ENCODE measurements at places on chromosomes 13 and 19. TPM values are rescaled to one million over a fixed set of nuclear protein-coding genes. Genes with fewer than 3 reads are reported as not detected.

DNA sequence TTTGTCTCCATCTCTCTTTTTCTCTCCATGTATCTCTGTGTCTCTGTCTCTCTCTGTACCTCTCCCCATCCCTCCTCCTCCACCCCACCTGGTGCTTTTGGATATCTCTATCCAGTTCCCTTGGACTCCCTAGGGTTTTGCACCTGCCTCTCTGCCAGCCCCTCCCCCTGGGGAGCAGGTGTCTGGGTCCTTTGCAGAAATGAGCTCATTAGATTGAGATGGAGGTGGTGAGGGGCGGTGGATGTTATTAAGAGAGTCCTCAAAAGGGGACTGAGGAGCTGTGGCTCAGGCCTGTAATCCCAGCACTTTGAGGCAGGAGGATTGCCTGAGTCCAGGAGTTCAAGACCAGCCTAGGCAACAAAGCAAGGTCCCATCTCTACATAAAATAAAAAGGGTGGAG, 2.1 kb downstream of the KCNN4 start:
- DNase-seq = no peak
- no peak overlapping the region for H3K4me3 ChIP-seq
- H3K36me3 ChIP-seq = no peaks in the 10 kb centered on the region

DNA sequence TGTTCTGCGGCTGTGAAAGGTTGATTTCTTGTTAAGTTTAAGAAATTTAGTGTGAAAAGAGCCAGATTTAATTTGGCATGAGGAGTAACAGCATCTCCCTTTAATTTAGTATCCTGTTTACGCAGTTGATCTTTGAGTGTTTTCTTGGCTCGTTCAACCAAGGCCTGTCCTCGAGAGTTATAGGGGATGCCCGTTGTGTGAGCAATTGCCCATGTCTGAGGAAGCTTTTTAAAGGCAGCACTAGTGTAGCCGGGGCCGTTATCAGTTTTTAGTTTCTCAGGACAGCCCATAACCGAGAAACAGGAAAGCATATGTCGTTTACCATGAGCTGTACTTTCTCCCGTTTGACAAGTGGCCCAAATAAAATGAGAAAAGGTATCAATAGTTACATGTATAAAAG, 47.5 kb upstream of the ZNF43 start:
- H3K27ac ChIP-seq = no peak overlapping the region
- H3K4me1 ChIP-seq = no peaks in the 10 kb centered on the region
- no peaks in the 10 kb centered on the region for H3K27me3 ChIP-seq

DNA sequence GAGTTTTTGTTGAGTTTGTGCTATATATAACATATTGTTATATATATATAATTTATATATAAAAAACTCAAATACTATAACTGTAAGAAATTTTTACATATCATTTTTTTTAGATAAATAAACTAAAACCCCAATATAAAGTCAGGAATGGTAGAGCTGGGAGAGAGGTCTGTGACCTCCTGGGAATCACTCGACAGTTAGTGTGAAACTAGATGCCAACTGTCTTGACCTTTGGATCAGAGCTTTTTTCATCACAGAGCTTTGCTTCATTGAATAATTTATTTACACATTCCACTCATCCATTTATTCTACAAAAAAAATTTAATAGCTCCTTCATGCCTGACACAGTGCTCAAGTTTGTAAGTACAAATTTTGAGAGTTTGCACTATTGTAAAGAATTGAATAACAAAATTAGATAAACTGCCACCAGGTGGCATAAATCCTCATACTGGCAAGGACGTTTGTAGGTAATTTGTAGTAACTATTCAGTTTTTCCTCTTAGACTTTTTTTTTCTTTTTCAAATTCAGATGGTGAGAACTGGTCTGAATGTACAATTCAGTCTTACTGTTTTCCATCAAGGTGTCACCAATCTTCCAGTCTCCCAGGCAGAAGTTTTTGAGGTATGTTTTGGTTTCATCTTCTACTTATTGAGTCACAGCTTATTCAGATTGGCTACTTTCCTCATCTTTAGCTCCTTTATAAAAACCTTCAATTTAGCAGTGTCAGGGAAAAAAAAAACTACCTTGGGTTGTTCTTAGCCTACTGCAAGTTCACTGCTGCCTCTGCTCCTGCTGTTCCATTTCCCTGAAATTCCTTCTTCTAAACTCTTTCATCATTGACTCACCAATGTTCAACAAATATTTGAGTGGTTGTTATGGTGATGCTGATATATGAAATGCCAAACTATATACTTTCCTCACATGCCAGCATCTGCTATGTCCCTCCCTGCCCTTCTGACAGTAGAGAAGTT, 28.7 kb downstream of the LACC1 start:
- no peaks in the 10 kb centered on the region for H3K4me1 ChIP-seq
- no peak overlapping the region for H3K27ac ChIP-seq
- no peaks in the 10 kb centered on the region for H3K36me3 ChIP-seq
- DNase-seq = no peak
- no peaks in the 10 kb centered on the region for H3K27me3 ChIP-seq

The FCAR gene
- 20.0 TPM for total RNA-seq

The CCL25 gene
- not detected for total RNA-seq

The TUBA3C gene
- total RNA-seq = not detected

Measured in uterus (tissue), 4 donors.